Smooth muscle cell of the umbilical artery (primary cell): ENCODE measurements at places on chromosomes 2 and 18. TPM values are rescaled to one million over a fixed set of nuclear protein-coding genes. Genes with fewer than 3 reads are reported as not detected.

The SOX11 gene
- total RNA-seq = 8.9 and 11.9 TPM in 2 replicates

The MROH2A gene
- total RNA-seq = not detected in 2 replicates

The CDH19 gene
- not detected in 2 replicates for total RNA-seq

The KCNK3 gene
- 0.30 and 0.46 TPM in 2 replicates for total RNA-seq

The ARHGEF4 gene
- 7.1 and 7.4 TPM in 2 replicates for total RNA-seq

The SLC9A4 gene
- total RNA-seq = not detected in 2 replicates
